ENCODE measurements at places on chromosomes 5 and 9.

DNA sequence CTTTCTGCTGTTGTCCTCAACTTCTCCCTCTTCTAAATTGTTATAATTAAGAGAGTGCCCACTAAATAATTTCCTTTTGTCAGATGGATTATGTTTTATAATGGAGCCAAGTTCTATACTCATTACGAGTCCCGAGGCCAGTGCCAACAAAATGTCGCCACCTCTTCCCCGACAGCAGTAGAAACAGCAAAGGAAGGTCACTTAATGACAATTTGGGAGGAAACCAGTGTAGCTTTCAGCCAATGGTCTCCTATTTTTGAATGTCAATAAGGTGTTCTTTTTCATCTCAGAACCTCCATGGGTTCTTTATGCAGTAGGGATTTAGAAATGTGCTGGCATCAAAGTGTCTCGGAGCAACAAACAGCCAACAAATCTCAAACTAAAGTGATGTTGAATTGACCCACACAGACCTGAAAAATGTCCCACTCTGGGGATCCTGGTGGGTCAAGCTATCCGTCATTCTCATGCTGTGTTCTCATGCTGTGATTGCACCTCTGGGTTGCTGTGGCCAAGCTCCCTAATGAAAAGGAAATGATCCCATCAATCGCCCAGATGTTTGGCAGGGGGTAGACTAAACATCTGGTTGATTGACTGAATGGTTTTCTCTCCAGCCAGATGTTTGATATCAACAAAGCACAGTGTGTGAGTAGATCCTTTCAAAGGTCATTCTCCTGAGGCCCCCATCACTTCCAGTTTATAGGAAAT lies 291.9 kb downstream of the DMAC1 start:
- DNase-seq: no peak

- DNase-seq: no peak
Observed at GRCh38 chr5:131356619-131357018, 92.8 kb downstream of the CDC42SE2 start.

- no peak for DNase-seq
Observed at GRCh38 chr9:129194221-129194620, 16.2 kb upstream of the IER5L start.

- DNase-seq: no peak
Observed at GRCh38 chr9:107584186-107584585, 94.6 kb upstream of the KLF4 start.

DNA sequence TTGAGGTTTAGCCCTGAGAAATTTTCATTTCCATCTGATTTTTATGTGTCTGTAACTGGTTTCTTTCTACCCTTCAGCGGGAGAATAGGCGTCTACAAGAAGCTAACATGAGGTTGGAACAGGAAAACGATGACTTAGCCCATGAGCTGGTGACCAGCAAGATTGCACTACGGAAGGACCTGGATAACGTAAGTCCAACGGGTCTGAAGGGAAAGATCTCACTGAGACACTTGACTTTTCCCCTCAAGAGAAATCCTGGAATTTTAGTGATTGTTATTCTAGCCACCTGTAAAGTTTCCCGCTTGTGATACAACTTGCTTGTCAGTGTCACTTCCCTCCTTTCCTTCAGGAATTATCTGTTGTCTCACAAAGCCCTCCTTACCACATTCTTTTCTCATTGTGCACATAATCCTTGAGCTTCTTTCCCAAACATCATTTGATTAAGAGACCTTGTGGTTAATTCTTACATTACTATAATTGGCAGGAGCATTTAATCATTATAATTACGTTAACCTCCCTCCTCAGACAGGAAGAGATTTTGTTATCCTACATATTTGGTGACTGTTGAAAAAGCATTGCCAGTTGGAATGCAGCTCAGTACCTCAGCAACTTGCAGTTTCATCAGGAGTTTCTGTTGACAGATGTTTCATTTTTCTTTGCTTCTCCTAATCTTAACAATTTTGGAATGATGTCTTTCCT lies 56.9 kb downstream of the GPR21 start:
- no peak for DNase-seq

DNA sequence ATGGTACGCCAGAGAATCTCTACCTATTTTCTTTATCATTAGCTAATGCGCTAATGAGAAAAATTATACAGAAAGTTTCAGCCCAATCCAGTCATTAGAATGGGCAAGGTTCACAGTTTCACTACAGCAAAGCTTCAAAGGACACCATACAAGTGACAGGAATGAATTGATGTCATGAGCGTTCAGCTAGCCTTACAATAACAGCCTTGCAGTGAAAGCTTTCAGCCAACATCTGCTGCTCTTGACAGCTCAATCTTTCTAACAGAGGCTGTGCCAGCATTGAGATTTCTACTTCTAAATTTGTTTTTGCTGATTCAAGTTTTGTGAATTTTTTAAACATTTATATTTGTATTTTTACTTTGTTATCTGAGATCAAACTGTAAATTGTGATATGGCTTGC lies 302.4 kb upstream of the FAM174A start:
- DNase-seq: no peak

GRCh38 chr5:54457094-54457862 lies 1.8 kb downstream of the HSPB3 start:
- peak; percentile 80 for DNase-seq

DNA sequence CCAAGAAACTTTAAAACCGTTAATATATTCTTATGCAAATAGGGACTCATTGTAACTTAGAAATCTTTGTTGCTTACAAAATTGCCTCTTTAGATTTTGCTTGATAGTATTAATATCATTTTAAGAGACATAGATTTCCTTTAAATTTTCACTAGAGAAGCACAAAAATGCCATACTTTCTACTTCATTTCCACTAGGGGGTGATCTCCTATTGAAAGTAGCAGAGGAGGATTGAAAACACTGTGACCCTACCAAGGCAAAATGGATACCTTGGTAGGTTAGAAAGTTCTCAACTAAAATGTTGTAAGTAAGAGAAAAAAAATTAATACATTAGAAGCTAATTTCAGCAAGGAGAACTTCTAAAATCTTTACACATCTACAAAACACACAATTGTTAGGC lies 204.9 kb downstream of the CHSY3 start:
- peak; percentile 39 for DNase-seq

DNA sequence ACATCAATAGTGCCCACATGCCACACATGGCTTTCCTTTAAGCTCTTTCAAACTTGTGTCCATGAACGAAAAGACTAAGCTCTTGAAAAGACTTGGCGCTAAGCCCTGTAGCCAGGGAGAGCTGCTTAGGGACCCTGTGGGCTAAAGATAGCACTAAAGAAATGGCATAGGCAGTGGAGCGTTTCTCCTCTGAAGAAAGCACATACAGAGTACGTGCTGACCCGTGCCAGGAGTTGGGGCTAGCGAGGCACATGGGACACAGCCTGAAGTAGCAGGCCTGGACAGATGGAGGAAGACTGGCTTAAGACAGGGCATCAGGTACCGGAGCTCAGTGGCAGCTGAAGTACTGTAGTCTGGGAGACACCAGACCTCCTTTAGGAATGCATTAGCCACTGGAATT lies 39.7 kb downstream of the ADGRV1 start:
- no peak for DNase-seq

GRCh38 chr5:157530226-157530972 lies 45.2 kb downstream of the ADAM19 start:
- no peak for DNase-seq

DNA sequence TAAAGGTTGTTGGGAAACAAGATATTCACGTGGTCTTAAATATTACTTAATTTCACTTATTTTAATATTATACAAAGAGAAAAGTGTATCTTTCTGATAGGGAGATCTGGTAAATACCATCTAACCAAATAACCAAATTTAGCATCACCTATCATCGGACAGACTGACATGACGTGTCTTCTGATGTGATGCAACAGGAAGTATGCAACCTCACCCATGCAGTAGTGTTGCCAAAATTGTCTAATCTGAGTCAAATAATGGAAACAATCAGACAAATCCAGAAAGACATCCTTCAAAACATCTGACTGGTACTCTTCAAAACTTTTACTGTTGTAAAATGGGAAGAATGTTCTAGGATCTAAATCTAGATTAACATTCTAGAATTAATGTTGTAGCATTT lies 148.0 kb downstream of the FGF1 start:
- DNase-seq: peak; percentile 28

DNA sequence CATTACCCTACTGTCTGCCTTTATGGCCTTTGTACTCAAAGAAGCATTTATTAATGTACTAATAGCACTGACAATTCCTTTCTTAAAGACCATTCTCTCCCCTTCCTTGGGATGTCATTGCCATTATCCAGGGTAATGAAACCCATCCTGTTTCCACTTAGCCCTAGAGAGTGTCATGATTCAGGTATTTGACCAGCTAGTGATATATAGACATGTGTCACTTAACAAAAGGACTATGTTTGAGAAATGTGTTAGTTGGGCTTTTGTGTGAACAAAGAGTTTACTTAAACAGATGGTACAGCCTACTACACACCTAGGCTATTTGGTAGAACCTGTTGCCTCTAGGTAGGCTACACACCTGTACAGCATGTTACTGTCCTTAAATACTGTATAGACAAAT lies 2.0 kb downstream of the ATP6V0E1 start:
- no peak for DNase-seq

GRCh38 chr5:103679873-103680272 lies 117.3 kb upstream of the NUDT12 start:
- DNase-seq: no peak

GRCh38 chr5:144313147-144313726 lies 142.6 kb downstream of the KCTD16 start:
- no peak for DNase-seq

DNA sequence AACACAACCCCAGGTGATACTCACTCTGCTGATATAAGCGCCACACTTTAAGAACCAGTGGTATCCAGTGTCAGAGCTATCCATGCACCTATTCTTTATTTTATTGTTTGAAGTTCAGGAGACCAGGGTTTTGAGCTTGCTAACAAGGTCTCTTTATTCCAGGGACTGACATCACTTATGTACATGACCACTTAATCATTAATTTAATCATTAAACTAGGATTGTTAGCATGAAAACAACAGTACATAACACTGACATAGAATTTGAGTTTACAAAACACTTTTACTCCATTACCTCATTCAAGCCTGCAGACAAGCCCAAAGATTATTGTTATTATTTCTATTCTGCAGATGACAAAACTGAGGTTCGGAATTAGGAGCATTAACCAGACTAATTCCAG lies 151.4 kb upstream of the IQGAP2 start:
- no peak for DNase-seq

DNA sequence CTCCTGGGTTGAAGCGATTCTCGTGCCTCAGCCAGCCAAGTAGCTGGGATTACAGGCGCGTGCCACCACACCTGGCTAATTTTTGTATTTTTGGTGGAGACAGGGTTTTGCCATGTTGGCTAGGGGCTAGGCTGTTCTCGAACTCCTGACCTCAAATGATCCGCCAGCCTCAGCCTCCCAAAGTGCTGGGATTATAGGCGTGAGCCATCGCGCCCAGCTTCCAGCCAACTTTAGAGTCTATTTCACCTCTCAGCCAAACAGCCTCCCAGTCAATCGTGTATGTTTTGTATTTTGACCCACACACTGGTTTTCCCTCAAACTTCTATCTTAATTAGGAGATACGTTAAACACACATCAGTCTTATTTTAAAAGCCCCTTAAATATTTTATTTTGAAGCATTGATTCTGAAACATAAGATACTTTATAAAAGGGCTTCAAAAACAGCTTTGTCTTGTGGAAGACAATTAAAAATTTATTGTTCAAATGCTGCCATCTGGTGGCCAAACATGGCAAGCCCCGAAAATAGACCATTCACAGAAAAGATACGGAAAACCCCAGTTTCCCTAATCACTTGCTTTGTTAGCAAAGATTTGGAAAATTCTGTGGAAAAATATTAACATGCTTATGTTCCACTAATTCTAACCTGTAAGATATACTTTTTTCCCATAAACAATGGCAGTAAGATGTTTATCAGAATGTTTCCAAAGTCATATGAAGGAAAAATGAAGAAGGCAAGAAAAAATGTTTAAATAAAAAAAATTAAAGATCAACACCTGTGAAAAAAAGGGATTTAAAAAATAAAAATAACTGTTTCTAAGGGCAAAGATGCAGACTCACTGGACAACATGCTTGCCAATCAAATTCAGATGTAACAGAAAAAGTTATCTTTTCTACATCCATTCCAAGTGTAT lies 33.1 kb downstream of the APTX start:
- DNase-seq: peak; percentile 71

DNA sequence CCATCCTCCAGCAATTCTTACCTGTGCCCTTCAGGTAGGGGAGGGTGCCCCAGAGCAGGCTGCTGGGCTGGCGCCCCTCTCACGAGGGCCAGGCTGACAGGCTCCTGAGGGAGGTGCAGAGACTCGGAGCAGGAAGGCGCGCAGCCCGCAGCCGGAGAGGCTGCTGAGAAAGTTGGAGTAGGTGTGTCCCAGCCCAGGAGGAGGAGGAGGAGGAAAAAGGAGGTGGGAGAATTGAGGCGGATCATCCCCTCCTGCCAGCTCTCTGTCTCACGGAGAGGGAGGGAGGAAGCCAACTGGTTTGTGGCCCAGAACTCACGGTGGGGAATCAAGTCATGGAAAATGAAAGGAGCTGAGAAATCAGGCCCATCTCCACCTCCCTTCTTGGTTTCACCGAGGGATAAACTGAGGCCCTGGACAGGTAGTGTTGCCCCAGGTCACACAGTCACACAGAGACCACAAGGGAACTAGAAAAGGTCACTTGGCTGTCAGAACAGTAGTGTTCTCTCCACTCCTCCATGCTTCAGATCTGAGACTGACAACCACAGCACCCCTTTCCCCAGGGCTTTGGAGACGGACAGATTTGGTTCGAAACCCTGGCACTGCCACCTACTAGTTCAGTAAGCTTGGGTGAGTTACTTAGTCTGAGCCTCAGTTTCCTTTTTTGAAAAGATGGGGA lies at the start of gene FAT2:
FAT2 (minus strand) TSS at position 188 of the 676 bp plus-strand sequence. CDS start 22,400 bp downstream, outside the sequence.
- DNase-seq: no peak

- no peak for DNase-seq
Observed at GRCh38 chr9:133706307-133707050, 31.7 kb downstream of the SARDH start.

GRCh38 chr5:6568383-6568782 lies 64.5 kb downstream of the NSUN2 start:
- DNase-seq: no peak

DNA sequence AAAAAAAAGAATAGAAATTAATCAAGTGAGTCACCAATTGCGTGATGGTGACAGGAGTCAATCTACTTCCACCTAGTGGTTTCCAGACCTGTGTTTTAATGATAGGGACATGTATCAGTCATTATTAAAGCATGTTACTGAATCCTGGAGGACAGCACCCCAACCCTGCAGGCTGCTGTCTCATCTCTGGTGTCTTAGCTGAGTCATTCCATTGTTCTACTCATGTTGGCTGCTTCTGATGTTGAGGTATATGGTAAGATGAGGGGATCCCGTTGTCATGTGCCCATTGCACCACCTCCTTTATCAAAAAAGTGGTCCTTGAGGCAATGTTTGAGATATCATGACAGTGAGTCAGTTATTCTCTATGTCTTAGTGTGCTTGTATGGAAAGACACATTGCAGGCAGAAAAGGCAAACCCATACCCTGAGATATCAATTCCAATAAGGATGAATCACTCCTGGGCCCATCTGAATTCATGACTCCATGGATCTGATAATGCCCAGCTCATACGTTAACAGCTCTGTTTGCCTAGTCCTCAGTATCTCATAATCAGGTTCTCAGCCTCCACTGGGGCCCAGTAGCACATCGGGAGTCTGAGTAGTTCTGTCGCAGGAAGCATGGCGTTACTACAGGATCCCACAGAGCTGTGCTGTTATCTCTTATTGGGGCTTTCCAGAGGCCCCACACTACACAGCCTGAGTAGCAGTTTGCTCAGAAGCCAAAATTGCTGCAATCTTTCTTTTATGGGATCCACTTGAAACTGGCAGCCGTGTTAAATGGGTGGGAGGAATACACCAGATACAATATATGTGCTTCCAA lies 31.2 kb downstream of the HMGCS1 start:
- no peak for DNase-seq
